ELR (cell line): ENCODE measurements at places on chromosomes 3 and 15.

GRCh38 chr3:136296960-136297359, 46.8 kb downstream of the PCCB start:
- no peak for DNase-seq

GRCh38 chr3:138944654-138944928, 2.3 kb downstream of the FOXL2 start:
- no peak for DNase-seq

GRCh38 chr3:61663356-61664104, 102.2 kb downstream of the PTPRG start:
- no peak for DNase-seq

- DNase-seq: no peak
Measured at GRCh38 chr15:20348291-20348899, 193.2 kb downstream of the GOLGA6L6 start.

DNA sequence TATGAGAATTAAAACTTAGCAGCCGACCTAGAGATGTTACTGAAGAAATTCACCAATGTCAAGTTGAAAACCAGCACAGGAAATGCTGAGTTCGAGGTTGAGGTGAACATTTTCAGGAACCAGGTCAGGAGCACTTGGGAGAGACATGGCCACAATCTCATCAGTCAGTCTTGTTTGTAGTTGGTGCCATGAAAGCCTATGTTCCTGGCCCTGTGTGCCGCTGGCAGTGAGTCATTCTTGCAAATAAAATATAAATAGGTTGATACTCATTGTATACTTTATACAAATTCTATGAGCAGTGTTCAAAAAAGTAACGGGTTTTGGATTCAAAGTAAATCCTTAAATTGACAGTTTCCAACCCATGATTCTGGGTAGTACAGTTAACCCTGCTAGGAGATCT, 1.5 kb upstream of the FSIP1 start:
- DNase-seq: peak; percentile 73

GRCh38 chr3:142624341-142625152, 28.4 kb downstream of the PLS1 start:
- DNase-seq: no peak

DNA sequence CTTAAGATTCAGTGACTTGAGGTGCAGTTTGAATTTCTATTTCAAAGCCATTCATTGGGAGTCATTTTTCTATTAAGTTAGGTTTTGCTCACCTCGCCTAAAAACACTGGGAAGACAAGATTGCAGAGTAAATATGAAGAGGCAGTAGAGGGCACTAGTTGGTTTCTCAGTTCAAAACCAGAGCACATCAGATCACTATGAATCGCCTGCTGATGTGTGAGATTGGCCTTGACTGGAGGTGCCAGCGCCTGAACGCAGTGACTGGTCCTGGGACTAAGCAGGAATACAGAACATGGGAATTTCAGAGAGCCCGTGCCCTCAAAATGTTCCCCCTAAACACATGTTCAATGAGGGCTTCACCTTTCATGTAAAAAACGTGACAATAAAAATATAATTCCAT, 229.0 kb downstream of the ITPR1 start:
- peak; percentile 66 for DNase-seq

- DNase-seq: no peak
Measured at GRCh38 chr3:183218826-183219225, 34.2 kb upstream of the B3GNT5 start.

- DNase-seq: no peak
Measured at GRCh38 chr3:130907500-130907899, 13.6 kb downstream of the ATP2C1 start.
